ENCODE measurements at places on chromosomes 12 and 14.

- DNase-seq = no peak
Observed at GRCh38 chr14:102462391-102462790, 47.2 kb downstream of the ANKRD9 start.

DNA sequence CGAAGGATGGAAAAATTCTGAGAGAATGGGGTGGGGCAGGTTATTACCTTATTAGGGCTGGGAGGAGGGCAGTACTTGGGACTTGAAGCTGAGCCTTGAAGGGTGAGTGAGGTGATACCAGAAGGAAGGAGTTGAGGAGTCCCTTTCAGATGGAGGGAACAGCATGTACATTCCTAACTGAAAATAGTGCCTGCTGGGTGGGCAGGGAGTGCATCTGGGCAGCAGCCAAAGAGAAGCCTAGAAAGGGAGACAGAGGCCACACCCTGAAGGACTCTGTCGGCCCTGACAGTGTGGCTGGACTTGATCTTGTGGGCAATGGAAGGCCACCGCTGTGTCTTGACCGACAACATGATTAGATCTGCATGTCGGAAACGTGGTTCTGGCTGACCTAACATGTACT is 147.6 kb downstream of the NDUFA12 start:
- no peak for DNase-seq

DNA sequence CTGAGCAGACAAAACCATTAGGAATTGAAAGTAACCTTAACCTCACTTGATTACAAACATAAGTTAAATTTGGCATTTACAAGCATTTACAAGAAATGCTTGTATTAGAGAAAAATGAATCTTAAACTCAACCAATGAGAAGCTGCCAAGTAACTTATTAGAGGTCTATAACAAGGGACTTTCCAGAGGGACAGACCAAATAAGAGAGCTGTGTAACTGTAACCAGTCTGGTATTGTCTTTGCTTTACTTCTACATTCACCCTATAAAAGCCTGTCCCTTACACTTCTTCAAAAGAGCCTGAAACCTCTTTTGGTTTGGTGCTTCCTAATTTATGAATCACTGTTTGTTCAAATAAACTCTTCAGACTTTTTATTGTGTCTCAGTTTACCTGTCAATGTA is 450.0 kb upstream of the FAR2 start:
- no peak for DNase-seq

DNA sequence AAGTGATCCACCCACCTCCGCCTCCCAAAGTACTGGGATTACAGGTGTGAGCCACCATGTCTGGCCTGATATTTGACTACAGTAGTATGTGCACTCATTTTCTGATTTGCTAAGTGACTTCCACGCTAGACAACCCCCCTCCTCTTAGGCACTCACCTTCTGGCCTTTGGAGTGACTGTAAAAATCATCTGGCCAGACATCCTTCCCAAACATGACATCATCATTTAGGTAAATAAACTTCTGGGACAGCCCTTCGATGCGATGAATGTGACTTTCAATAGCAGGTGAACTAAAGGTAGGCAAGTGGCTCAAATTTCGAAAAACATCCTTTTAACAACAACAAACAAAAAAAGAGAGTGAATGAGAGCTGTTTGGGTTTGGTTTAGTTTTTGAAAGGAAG is 30.6 kb upstream of the SYCP3 start:
- DNase-seq = no peak

- DNase-seq = no peak
Observed at GRCh38 chr12:95763809-95764253, 26.7 kb downstream of the NTN4 start.
